ENCODE measurements at places on chromosomes 1 and 21.

GRCh38 chr1:66438062-66438461, 95.9 kb upstream of the SGIP1 start:
- DNase-seq: no peak

GRCh38 chr1:202561726-202562443, 148.4 kb downstream of the SYT2 start:
- DNase-seq: no peak

DNA sequence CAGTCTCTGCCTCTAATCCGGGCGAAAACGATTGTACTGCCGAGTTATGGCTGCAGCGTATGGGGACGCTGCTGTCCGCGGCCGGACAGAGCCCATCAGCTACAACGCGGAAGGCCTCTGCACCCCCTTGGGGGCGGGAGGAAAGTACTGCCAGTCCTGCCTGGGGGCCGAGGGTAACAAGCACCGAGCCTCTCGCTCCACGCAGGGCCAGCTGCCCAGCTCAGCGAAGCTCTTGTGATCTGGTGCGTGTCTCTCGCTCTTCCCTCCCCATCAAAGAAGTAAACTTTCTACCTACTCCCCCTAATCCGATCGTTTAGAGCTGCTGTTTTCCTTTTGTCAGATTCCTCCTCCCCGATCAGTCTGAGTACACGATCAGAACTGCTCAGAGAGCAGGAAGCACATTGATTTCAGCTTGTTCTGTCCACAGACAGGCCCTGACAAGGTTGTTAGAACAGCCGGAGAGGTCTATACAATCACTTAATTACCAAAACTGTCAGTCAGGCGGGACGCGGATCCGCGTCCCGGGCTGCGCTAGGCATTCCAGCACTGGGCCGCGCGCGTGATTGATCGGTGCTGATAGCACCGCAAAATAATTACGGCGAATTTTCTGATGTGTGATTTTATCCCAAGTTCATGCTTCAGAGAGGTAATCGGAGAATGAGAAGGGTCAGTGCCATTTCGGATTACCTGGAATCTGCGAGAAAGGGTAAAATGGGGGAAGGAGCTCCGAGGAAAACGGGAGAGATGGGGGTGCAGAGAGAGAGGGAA, 8.7 kb upstream of the BARHL2 start:
- no peak for DNase-seq

DNA sequence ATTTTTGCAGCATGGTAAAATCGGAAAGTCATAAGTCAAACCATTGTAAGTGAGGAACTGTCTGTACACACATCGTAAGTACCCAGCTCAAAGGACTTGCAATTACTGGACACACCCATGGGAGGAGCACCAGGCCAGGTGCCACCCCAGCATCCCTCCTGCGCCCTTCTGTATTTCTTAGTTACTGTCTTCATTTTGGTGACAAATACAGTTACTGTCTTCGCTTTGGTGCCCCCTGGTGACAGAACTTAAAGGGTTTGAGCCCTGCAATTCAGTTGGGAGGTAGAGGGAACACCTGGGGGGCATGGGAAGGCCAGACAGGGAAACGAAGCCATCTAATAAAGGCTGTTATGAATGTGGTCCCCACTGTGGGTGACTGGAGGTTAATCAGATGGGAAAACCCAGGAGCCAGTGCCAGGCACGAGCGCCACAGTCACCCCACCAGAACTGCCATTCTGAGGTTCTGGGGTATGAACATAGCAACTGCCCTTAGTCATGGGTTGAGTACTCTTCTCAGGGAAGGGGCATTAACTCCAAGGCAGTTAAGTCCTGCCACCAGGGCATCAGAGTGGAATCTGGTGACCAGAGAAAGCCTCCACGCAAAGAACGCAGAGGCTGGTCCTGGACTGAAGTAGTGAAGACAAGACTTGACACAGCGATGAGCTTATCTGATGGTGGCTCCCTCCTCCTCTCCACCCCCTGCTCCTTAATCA, 612.9 kb downstream of the PTPRU start:
- peak; percentile 40 for DNase-seq

- no peak for DNase-seq
These were observed 24.0 kb upstream of the CPT2 start for GRCh38 chr1:53172426-53173128.

DNA sequence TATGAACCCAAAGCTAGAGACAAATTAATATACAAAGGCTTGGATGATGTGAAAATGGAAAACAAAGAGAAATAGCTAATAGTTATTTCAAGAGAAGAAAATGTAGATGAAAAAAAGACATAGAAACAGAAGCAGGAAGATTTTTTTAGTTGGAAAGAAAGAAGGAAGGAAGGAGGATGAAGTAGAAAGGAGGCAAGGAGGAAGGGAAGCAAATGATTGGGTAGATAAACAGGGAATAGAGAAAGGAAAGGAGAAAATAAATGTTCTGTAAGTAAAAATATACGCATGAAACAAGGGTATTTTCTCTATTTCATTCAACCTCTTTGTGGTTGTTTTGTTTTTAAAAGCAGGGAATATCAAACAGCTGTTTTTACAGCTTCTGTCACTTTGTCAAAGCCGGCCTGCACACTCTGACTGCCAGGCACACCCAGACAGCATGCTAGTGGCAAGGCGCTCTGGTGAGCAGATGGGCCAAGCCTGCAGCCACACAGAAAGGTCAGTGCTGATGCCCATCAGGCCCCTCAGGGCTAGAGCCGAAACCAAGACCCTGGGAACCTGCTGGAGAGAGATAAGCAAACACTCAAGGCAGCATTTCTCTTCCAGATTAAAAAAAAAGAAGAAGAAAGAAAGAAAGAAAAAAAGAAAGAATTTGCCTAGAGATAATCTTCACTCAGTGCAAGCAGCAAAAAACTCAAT, 72.9 kb upstream of the CTTNBP2NL start:
- DNase-seq: no peak

DNA sequence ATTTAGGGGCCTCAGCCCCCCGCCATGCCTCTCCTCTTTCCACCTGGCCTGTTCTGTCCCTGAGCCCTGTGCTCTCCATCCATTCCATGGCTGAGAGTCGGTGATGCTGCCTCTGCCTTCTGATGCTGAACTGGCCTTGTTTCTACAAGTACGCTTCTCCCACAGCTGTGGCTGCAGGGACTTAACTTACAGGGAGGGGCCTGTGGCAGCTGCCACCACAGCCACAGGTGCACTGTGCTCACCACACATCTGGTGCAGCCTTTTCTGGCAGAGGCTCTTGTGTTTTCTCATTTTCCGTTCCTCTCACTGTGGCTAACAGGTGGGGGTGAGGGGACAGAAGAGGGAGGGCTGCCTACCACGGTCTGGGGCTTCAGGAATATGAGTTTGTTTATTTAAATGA, 4.2 kb downstream of the FMO1 start:
- no peak for DNase-seq

GRCh38 chr1:20614131-20614579, 19.1 kb upstream of the PINK1 start:
- no peak for DNase-seq

- peak; percentile 54 for DNase-seq
These were observed 17.8 kb upstream of the SLAMF1 start for GRCh38 chr1:160664573-160665051.

DNA sequence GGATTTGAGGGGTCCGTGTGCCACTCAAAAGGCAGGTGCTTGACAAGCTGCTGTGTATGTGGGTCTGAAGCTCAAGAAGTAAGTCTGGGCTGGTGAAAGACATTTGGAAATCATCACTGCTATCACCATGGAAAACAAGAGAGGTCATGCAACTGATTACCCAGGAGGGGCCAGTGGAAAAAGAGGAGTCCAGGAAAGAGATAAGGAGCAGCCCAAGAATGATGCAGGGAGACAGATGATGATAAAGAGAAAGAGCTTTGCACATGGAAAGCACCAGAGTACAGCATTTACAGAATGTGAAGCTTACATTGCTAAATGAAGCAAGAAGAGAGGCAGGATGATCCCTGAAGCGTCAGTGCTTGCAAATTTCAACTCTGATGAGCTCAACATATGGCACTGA, 203.2 kb downstream of the SETD4 start:
- DNase-seq: no peak

- DNase-seq: no peak
These were observed 64.5 kb upstream of the PLPPR5 start for GRCh38 chr1:99069146-99069545.

DNA sequence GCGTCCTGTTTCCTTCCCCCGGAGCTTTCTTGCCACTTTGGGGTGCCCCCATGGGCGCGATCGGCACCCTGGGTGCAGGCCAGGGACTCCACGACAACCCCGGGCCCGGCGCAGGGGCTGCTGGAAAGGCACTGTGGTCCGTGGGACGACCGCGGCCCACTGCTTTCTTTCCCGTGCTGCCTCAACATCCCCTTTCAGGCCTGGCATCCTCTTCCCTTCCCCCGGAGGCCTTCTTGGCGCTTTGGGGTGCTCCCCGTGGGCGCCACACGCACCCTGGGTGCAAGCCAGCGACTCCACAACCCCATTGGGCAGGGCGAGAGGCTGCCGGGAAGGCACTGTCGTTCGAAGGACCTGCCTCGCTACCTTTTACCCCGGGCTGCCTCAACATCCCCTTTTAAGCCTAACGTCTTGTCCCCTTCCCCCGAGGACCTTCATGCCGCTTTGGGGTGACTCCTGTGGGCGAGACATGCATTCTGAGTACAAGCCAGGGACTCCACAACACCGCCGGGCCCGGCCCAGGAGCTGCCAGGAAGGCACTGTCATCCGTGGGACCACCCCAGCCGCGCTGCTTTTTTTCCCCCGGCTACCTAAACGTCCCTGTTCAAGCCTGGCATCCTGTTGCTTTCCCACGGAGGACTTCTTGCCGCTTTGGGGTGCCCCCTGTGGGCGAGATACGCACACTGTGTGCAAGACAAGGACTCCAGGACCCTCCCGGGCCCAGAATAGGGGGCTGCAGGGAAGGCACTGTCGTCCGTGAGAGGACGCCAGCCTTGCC, 137.8 kb downstream of the LIPI start:
- no peak for DNase-seq

DNA sequence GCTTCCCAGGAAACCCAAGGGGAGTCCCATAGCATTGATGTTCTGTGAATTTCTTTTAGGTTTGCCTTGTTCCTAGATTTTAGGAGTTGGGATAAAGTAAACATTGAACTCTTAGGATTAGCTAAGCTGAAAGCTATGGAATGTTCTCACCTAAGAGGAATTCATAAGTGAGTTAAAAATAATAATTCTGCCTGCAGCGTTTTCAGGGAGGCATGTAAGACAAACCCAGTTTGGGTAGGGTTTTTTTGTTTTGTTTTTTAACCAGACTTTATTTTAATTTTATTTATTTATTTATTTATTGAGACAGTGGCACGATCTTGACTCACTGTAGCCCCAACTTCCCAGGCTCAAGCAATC, 28.9 kb upstream of the CD101 start:
- no peak for DNase-seq

GRCh38 chr1:35660581-35661473, 19.5 kb upstream of the PSMB2 start:
- no peak for DNase-seq

DNA sequence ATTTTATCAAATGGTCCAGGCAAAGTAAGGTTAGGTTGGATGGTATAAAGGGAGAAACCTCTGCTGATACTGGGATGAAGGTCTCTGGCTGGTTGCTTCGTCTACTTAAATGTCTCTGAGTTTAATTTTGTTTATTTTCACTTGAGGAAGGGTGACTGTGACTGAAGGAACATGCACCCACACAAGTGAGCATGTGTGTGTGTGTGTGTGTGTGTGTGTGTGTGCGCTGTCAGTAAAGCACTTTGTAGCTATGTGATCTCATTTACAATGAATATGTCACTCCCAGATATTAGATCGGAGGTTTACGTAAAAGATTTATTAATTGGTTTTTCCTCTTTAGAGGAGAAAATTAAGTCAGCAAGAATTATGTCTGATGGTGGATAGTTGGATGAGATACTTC, 4.4 kb downstream of the FOXD2 start:
- DNase-seq: no peak

DNA sequence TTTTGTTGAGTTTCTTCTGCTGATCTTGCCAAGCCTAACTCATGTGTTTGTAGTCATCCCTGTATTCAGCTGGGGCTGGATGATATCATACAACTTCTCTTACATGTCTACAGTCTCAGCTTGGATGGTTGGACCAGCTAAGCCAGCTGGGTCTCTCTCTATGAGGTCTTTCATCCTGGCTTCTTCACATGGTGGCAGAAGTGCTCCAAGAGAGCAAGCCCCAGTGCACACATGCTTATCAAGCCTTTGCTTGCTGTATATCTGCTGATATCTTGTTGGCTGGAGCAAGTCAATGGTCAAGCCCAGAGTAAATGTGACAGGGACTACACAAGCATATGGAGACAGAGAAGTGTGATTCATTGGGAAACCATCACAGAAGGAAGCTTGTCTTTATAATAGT, 29.2 kb upstream of the SLC44A5 start:
- no peak for DNase-seq

DNA sequence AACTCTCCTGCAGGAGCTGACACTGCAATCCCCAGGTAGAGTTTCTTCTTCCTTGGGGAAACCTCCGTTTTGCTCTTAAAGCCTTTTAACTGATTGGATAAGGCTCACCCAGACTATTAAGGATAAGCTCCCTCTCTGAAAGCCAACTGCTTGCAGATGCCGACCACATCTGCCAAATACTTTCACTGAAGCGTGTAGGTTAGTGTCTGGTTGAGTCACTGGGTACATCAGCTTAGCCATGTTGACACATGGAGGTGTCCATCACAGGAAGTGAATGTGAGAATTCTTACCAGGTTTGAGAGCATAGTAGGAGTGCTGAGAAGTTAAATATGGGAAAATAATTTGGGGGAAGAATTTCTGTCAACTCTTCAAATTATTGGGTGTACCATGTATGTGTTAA, 202.0 kb downstream of the AJAP1 start:
- DNase-seq: no peak

DNA sequence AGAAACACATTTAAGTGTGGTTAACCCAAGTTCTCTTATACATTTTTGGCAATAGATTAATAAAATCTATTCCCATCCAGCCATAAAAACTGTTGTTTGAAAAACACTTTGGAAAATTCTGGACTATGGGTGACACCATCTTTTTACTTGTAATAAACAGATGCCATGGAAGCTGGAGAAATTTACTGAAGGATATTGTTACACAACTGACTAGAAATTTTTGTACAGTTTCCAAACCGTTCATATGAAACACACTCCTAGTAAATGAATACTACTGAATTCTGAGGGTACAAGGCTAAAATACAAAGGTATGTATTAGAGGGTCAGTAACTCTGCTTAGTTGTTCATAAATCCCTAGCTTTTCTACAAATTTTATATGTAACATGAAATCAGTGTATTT, 48.7 kb downstream of the TRIM33 start:
- DNase-seq: no peak

GRCh38 chr1:245232931-245233330, 78.1 kb downstream of the KIF26B start:
- no peak for DNase-seq

DNA sequence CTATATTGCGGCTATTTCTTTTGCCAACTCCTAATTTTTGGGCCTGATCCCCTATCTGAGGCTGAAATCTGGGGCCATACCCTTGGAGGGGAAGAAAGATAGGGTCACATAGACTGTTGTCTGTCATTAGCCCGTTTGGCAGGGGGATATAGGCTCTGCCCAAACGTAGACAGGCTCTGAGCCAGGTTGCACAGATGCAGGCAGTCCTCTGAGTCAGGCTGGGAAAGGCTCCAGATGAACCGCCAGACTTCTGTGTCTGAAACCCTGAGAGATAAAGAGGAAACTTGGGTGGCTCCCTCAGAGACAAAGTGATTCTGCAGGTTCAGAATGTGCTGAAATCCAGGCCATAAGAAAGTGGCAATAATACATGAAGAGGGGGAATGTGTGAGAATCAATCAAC, 4.0 kb upstream of the CAP1 start:
- peak; percentile 34 for DNase-seq

GRCh38 chr1:57772580-57773195, 348.8 kb upstream of the DAB1 start:
- no peak for DNase-seq
